ENCODE measurements at places on chromosomes 11 and 22.

- DNase-seq, result no peak
These were observed 46.4 kb downstream of the CD82 start for GRCh38 chr11:44611687-44612434.

DNA sequence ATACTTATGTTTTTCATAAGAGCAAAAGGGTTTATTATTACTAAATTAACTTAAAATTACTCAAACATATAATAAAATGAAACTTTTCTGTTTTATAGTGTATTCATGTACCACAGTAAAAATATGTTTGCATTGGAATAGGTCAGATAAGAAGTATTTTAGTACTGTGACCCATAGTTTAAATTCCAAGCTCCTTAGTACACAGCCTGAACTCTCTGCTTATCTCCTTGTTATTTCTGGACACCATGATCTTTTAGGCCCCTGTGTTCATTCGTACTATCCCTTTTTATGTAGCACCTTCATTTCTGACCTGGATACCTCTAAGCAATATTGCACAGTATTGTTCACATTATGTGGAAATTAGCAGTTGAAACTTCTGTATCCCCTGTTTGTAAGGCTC lies 296.7 kb upstream of the SYN3 start:
- DNase-seq, result no peak

GRCh38 chr11:80281194-80281593 lies 840.4 kb upstream of the TENM4 start:
- no peak for DNase-seq

GRCh38 chr11:14224395-14224794 lies 134.6 kb downstream of the RRAS2 start:
- no peak for DNase-seq

GRCh38 chr11:43493431-43493830 lies 134.7 kb downstream of the TTC17 start:
- DNase-seq, result no peak

All from ELR (cell line).